ENCODE measurements at places on chromosomes 7 and 10.

- DNase-seq, result no peak
Observed at GRCh38 chr10:12608761-12609160, 259.4 kb downstream of the CAMK1D start.

GRCh38 chr10:114336823-114337509, 67.3 kb downstream of the AFAP1L2 start:
- no peak for DNase-seq

GRCh38 chr10:109866168-109866994, 56.9 kb downstream of the XPNPEP1 start:
- peak; percentile 47 for DNase-seq

- DNase-seq, result no peak
Observed at GRCh38 chr10:119782981-119783664, 57.3 kb downstream of the INPP5F start.

DNA sequence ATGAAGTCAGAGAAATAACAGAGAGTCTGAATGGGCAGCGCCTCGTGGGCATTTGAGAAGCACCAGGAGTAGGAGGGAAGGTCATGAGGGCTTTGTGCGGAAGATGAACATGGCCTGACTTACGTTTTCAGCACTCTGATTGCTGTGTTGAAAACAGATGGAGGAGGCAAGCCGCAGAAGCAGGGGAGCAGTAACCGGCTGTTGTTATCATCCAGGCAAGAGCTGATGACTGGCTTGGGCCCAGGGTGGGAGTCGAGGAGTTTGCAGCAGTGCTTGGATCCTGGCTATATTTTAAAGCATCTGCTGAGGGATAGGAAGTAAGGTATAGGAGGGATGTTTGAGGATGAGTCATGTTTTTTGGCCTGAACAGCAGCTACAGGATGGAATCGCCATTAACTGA, 12.7 kb upstream of the PDLIM1 start:
- DNase-seq, result no peak

GRCh38 chr7:46844486-46844885, 737.4 kb downstream of the TNS3 start:
- no peak for DNase-seq

GRCh38 chr10:126609566-126609965, 60.9 kb downstream of the C10orf90 start:
- DNase-seq, result no peak

- DNase-seq, result no peak
Observed at GRCh38 chr10:80770239-80770638, 232.5 kb downstream of the SH2D4B start.

GRCh38 chr7:50331564-50332208, 27.2 kb downstream of the IKZF1 start:
- DNase-seq, result no peak

DNA sequence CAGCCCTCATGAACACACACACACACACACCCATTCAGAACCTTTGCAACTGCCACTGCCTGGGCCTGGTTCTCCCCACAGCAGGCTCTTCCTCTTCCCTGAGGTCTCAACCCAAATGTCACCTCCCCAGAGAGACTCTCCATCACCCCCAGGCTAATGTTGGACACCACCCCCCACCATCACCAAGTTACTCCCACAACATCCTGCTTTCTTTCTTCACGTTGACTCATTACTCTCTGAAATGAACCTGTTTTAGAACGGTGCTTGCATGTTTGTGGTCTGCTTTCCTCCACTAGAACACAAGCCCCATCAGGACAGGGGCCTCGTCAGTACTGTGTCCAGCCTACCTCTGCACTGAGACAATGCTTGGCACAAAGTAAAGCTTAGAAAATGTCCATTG, 16.0 kb downstream of the AFAP1L2 start:
- no peak for DNase-seq

DNA sequence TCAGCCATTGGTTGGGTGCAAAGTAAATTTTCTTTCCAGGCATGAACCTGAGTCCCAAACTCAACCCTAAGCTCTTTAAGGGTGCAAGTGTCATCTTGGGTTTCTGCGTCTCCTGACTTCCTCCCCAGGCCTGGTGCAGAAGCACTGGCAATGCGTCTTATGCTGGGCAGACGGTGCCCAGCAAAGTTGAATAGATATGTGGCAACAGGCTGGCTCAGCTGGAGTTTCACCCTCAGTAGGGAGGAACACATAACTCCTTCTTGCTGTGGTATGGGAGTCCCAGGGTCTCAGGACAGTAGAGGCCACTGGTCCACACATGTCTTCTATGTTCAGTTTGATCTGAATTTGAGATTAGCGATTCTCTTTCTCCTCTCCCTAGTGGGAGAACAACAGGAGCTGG, 181.3 kb downstream of the RPS24 start:
- peak; percentile 30 for DNase-seq

- peak; percentile 95 for DNase-seq
Observed at GRCh38 chr10:28381903-28382347, 79.1 kb upstream of the MPP7 start.

- no peak for DNase-seq
Observed at GRCh38 chr7:159155410-159155809, 10.7 kb upstream of the VIPR2 start.

- no peak for DNase-seq
Observed at GRCh38 chr10:69697006-69697405, 67.0 kb downstream of the FAM241B start.

DNA sequence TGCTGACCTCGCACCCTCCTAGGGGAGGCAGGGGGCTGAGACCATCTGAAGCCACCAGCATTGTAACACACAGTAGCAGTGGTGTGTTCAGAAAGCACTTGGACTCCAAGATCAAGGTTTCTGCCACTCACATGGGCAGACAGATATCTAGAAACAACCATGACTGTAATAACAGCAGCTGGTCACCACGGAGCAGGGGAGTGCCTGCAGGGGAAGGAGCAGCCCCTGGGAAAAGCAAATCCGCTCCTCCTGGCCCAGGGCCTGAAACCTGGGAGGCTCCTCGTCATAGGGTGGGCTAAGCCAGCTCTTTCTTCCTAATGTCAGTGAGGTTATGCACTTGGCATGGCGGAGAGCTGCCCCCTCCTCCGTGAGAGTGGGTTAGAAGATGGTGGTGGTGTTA, 118.4 kb upstream of the INSYN2A start:
- no peak for DNase-seq

DNA sequence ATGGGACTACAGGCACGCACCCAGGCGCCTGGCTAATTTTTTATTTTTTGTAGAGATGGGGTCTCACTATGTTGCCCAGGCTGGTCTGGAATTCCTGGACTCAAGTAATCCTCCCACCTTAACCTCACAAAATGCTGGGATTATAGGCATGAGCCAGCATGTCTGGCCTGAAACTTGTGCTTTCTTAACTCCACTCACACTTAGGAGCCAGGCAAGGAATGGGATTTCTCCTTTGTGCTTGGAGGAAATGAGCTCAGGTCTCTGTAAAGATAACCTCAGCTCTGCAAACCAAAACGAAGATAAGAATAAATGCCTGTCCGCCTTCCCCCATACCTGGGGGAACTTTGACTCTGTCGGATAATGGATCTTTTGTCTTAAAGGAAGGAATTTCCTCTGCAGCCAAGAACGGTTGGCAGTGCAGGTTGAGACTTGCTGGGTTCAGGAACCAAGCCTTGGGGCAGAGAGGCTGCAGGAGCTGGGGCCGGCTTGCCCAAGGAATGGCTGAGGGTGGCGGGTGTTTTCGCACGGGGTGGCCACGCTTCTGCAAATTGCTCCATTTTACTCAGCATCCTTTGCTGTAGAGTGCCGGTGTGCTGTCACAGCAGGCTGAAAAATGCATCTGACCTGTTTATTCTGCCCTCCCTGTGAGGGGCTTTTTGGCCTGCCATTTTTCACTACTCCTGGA, 174.2 kb downstream of the KIAA1217 start:
- no peak for DNase-seq

- DNase-seq, result no peak
Observed at GRCh38 chr10:49552277-49552676, 13.4 kb upstream of the ERCC6 start.

- no peak for DNase-seq
Observed at GRCh38 chr10:132098539-132099388, 33.0 kb downstream of the JAKMIP3 start.

Data from hematopoietic multipotent progenitor cell treated with erythropoietin and hydrocortisone succinate and interleukin-3 and kit ligand, for 4 days (in vitro differentiated cells).